Fibroblast of skin of left quadriceps (primary cell): ENCODE measurements at places on chromosomes 12 and 14.

GRCh38 chr12:22018860-22019259 is 27.2 kb upstream of the CMAS start:
- DNase-seq, result no peak

- DNase-seq, result no peak
Observed at GRCh38 chr14:79050787-79051727, 880.9 kb downstream of the NRXN3 start.

GRCh38 chr12:40253936-40254335 is 29.1 kb downstream of the LRRK2 start:
- peak; percentile 7 for DNase-seq

DNA sequence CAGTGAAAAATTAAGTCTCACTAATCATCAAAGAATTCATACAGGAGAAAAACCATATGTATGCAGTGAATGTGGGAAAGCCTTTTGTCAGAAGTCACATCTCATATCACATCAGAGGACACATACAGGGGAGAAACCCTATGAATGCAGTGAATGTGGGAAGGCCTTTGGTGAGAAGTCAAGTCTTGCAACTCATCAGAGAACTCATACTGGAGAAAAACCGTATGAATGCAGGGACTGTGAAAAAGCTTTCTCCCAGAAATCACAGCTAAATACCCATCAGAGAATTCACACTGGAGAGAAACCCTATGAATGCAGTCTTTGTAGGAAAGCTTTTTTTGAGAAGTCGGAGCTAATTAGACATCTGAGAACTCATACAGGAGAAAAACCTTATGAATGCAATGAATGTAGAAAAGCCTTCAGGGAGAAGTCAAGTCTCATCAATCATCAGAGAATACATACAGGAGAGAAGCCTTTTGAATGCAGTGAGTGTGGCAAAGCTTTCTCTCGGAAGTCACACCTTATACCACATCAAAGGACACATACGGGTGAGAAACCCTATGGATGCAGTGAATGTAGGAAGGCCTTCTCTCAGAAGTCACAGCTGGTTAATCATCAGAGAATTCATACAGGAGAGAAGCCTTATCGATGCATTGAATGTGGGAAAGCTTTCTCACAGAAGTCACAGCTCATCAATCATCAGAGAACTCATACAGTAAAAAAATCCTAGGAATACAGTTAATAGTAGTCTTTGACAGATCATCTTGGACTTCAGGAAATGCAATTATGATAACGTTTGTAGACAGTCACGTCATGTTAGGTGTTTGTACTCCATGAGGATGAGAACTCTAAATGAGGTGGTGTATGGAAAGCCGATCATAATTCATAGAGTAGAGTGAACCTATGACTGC is 21.1 kb downstream of the ZNF84 start:
- no peak for DNase-seq

GRCh38 chr12:110134691-110135411 is 10.7 kb downstream of the IFT81 start:
- peak; percentile 27 for DNase-seq

DNA sequence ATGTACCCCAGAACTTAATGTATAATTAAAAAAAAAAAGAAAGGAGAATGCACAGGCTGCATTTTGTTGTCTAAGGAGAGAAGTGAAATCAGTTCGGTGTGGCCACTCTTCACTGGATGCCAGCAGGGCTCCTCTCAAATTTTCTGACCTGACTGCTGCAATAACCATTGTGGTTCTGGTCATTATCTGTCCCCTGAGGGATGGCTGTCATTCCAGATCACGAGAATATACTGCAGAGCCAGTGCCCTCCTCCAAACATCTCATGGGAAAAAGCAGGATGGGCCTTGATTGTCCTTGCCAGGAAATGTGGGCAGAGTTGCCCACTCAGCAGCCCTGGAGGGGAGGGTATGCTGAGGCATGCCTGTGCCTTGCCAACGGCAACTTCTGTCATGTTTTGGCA is 139.1 kb downstream of the SLC8A3 start:
- DNase-seq, result no peak

GRCh38 chr12:3473171-3473570 is 17.8 kb upstream of the PRMT8 start:
- no peak for DNase-seq

GRCh38 chr14:69398818-69399210 is 322 bp downstream of the SLC39A9 start:
- no peak for DNase-seq

DNA sequence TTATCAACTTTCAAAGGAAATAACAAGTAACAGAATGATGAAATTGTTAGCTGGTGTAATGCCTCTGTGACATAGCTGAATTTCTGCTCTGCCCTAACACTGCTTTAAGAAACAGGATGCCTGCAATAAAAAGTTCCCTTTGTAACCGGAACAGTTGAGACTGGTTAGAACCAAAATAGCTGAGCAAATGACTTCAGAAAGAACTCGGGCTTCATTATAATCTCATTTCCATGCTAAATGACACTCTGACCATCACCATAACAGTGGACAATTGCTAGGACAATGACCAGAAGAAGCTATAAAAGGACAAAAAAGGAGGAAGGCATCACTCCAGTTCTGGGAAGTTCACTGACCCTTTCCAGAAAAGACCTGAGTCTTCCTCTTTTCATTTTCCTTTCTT is 23.5 kb upstream of the PYGL start:
- no peak for DNase-seq

- DNase-seq, result peak; percentile 15
Observed at GRCh38 chr12:109264095-109264942, 44.8 kb downstream of the FOXN4 start.

DNA sequence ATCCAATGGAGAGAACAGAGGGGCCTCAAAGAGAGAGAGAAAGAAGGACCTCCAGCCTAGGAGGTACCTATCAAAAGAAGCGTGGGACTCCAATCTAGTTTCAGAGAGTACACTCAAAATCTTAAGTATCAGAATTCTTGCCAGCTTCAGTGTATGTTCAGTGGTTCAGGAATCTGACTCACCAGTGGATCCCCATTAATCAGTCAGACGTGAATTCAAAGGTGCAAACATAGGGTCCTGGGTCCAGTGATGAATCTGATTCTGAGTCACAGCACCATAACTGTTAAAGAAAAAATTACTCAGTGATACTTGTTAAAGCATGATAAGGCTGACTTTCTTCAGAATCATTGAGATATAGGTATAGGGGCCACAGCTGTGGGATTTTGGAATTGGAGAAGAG is 33.2 kb downstream of the ETNK1 start:
- peak; percentile 40 for DNase-seq

- DNase-seq, result no peak
Observed at GRCh38 chr14:79383031-79383430, 828.3 kb downstream of the DIO2 start.

- no peak for DNase-seq
Observed at GRCh38 chr14:51210594-51210993, 29.5 kb upstream of the TMX1 start.

- no peak for DNase-seq
Observed at GRCh38 chr12:124150168-124150567, 144.7 kb upstream of the RFLNA start.

DNA sequence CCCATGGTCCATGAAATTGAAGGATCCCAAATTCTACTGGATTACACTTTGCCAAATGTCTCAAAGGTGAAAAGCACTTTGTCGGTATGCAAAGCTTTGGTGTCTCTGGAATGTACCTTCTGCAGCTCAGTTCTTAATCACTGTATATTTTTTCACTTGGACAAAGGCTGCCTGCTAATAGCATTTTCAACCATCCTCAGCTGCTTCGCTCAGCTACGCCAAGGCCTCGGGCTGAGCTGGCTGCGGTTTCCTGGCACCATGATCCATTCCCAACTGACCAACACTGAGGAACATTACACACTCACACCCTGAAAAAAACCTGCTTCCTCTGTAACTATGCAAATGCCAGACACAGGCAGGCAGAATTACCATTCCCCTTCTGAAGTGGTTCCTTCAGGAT is 335.2 kb downstream of the DPF3 start:
- DNase-seq, result no peak

- no peak for DNase-seq
Observed at GRCh38 chr14:39219075-39219499, 14.6 kb upstream of the MIA2 start.
